ENCODE measurements at places on chromosomes 5 and 9.

- no peak for DNase-seq
These were observed 396.1 kb upstream of the PAPPA start for GRCh38 chr9:115757461-115757860.

DNA sequence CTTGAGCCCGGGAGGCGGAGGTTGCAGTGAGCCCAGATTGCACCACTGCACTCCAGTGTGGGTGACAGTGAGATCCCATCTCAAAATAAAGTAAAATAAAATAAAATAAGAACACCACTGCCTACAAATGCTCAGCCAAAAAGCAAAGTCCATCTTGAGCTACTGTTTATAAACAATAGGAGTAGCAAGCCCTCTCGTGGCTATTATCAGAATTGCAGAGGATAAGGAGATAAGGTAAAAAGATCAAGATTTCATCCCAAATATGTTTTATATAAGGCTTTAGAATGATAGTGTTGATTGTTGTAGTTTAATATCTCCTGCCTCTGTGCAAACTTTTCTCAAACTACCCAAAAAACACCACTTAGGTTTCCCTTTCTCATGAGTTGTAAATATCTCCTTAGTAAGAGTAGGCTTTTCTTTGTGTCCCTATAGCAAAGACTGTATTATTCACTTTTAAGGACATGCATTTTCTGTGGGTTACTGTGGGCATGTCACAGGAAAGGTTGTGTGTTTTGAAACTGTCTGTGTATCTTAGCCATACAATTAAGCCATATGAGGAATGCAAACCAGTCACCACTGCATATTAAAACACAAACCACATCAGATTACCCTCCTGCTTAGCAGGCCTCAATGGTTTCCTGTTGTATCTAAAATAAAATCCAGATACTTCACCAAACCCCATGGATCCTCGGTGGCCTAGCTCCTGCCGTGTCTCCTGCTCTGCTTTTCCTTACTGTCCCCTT, 31.8 kb upstream of the CKS2 start:
- peak; percentile 73 for DNase-seq

GRCh38 chr9:129878291-129878690, 43.0 kb downstream of the USP20 start:
- no peak for DNase-seq

GRCh38 chr5:90071066-90071465, 338.5 kb downstream of the CETN3 start:
- no peak for DNase-seq

DNA sequence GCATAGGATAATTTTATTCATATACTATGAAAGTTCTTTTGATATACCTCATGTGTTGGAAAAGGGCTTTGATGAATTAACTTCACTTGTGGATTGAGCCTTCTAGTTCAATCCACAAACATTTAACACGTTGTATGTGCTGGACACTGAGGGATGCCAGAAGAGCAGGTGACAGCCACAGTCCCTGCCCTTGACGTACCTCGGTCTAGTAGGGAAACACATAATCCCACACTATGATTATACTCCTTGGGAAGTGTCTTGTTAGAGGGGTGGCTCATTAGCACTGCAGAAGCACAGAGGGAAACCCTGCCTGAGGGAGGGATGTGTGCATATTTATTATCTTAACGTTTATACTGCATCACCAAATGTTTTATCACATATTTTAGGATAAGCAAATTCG, 61.2 kb downstream of the PIK3R1 start:
- no peak for DNase-seq

DNA sequence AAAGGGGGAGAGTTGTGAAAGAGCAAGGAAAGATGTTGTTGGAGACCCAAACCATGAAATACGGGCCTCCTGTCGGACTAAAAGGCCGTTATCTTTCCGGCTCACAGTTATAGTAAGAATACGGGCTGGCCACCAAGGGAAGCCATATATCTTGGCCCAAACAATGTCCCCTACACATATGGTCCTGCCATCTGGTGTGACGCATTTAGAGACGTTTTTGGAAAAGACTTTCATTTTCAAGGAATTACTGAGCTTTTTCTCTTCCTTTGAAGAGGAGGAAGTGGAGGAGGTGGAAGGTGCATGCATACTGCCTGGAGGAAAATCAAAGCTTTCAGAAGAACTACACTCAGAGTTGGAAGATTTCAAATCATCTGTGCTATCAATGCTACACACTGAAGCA, 26.7 kb downstream of the PWWP2A start:
- no peak for DNase-seq

DNA sequence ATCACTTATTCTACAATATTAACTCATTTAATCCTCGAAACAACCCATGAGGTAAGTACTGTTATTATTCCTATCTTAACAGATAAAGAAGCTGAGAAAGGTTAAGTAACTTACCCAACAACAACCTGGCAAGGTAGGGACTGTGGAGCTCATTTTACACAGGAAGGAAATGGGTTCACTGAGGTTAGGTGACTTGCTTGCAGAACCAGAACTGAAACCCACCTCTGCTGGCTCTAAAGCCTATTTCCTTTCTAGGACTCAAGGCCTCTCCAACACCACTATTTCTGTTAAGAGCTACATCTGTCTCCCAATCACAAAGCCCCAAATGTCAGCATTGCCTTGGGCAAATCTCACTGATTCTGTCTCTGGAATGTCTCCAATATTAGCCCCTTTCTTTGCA, 38.9 kb upstream of the IFNK start:
- no peak for DNase-seq

DNA sequence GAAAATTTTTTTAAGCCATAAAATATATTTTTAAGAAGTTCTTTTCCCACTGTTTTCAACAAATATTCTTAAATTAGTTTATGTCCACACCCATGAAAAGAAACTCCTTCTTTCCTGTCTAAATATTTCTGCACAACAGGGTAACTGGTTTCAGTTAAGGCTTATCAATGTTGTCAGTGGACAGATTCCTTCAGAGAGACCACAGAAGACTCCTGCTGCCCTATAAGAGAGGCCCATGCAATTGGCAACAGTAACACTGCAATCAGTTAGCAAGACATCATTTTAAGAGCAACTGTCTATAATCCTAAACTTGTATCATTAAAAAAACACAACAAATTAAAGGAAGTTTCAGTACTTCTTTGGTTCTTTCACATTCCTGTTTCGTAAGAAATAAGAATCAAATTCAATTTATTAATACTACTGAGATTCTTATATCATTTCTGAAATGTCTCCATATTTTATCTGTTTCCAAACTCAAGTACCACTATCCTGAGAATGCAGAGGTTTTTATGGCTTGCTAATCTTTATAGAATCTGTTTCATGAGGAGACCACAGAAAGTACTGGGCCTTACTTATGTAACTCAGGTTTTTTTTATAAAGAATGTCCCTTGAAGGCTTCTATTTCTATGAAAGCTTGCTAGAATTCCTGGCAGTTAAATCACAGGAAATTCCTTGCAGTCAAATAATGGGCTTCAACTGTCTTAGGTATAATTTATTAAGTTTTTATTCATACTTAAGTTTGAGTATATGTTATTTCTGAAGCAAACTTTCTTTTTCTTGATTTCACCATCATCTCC, 240.2 kb downstream of the RFX3 start:
- DNase-seq = peak; percentile 40

GRCh38 chr5:180162304-180162661, 46.7 kb downstream of the RASGEF1C start:
- no peak for DNase-seq

DNA sequence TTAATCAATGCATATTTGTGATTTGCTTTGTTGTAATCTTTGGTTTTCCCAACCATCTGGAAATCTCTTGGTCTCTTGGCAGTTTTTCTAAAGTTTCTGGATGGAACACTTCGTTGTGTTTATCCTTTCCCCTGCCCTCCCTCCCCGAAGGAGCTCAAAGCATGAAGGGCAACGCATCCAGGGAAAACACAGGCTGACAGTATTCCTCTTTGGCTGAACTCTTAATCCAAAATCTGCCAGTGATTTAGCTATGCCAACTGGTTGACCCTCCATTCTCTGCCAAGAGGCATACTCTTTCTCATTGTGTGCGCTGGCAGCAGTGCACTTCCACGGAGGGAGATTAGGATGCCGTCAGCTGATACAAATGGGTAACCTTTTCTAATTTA, 20.5 kb downstream of the ZBTB34 start:
- DNase-seq = no peak

DNA sequence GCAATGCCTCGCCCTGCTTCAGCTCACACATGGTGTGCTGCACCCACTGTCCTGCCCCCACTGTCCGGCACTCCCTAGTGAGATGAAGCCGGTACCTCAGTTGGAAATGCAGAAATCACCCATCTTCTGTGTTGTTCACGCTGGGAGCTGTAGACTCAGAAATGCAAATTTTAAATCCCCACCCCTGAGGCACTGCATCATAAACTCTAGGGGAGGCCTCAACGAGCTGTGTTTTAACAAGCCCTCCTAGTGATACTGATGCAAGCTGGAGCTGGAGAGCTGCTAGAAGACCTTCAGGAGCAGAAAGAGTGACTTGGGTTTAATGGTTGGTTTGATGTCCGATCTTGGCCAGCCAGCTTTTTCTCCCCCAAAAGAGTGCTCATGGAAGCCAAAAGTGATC, 146.0 kb upstream of the MAST4 start:
- DNase-seq = no peak

GRCh38 chr5:57698802-57699201, 216.2 kb upstream of the ACTBL2 start:
- peak; percentile 39 for DNase-seq

- no peak for DNase-seq
These were observed 5.0 kb upstream of the SQSTM1 start for GRCh38 chr5:179815491-179816249.

DNA sequence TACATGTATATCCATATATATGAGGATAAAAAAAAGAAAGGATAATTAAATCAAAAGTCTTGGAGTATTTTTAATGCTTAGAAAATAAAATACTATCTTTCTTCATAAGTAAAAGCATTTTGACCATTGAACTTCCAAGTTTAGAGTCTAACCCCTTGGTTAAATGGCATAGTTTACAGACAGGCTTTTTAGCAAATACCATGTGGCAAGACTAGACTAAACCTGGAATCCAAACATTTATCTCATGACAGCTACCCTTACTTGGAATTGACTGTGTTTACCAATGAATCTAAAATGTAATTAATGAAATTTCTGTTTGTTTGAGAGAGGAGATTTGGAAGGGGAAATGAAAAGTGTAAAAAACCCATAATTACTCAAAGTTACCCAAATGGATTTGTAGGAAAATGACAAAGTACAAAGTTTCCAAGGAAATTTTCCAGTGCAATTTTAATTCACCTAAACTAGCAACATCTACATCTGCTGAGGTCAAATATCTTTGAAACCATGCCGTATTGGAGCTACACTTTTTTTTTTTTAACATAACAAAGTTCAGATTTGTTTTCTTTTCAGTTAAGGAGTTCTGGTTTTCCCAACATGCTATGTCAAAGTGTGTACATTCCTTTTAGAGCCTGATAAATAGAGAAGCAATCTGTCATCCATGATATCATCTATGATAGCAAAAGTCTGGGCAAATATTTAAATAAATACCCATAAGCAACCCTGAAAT, 272.1 kb upstream of the DAB2 start:
- no peak for DNase-seq

- peak; percentile 33 for DNase-seq
These were observed 126.5 kb downstream of the MRPS30 start for GRCh38 chr5:44935262-44935661.

GRCh38 chr9:9598723-9599122, 1014.1 kb downstream of the PTPRD start:
- peak; percentile 1 for DNase-seq

DNA sequence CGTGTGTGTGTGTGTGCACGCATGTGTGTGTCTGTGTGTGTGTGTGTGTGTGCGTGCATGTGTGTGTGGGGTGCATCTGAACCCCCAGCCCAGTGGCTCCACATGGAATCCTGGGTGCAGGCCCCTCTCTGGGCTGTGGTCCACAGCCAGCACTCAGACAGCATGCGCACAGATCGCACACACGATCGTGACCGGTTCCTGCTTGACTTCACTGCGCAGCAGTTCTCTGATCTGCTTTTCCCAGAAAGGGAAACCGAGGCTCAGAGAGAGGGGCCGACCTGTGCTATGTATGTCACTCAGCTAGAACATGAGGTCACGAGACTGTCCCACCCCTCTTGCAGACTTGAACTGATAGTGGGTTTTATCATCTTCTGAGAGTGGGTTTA, 34.4 kb downstream of the RASGEF1C start:
- DNase-seq = no peak

- DNase-seq = peak; percentile 26
These were observed 2.2 kb downstream of the PPP2CA start for GRCh38 chr5:134223406-134224248.

GRCh38 chr5:8289779-8290178, 420.8 kb downstream of the MTRR start:
- DNase-seq = no peak

- no peak for DNase-seq
These were observed 193.1 kb downstream of the PAX5 start for GRCh38 chr9:36840898-36841536.

DNA sequence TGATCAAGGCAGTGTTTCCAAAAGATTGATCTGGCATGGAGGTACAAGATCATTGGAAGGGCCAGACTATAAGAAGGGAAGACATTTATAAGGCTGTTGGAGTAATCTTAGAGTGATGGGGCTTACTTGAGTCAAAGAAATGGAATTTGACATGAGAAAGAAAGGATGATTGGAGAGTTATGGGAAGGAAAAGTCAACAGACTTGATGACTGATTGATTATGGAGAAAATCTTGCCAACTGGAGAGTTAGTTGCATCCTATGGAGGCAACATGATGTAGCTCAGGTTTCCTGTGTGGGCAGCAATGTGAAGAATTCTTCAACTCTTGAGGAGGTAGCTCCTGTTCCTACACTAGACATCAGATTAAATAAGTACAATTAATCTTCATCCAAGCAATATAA, 10.9 kb upstream of the MAST4 start:
- no peak for DNase-seq

DNA sequence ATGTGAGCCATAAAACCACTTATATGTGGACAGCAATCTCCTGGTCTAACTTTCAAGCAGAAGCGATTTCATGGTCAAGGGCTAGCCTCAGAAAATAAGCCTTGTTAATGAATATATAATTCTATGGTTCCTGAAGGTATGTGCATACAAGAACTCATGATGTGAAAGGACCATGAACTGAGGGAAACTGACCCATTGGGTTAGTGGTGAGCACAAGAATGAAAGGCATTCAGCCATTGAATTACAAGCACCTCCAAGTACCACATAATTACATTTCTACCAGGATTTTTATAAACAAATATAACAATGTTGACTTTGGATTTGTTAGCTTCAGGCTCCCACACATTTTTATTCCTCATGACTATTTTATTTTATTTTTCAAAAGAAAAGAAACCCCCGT, 459.0 kb downstream of the TLE4 start:
- peak; percentile 85 for DNase-seq

DNA sequence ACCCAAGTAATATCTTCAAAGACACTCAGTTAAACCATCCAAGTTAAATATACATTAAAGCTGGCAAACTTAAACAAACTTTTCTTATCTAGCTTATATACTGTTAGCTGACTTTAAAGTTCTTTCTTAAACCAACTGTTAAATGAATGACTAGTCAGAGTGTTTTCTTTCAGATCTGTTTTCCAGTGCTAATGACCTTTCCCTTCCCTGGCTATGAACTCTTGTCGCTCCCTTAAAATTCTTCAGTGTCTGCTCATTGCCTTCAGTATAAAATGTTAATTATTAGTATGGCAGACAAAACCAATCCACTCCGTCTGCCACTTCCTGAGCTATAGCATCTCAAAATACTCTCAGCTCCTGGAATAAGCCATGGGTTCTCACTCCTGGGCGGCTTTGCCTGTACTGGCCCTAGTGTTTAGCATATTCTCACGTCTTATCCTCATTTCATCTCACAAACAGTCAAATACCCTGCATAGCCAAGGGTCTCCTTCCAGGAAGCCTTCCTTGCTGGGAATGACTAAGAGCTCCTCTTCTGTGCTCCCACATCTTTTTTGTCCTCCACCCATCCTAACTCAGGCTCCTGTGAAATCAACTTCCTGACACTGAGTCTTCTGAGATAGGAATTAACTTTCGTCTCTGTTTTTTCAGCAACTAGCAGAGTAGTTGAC, 87.7 kb downstream of the VCAN start:
- no peak for DNase-seq
